ENCODE measurements at places on chromosomes 6 and 20.

- no peak for DNase-seq
Observed at GRCh38 chr20:21388566-21388965, 8.8 kb downstream of the NKX2-4 start.

DNA sequence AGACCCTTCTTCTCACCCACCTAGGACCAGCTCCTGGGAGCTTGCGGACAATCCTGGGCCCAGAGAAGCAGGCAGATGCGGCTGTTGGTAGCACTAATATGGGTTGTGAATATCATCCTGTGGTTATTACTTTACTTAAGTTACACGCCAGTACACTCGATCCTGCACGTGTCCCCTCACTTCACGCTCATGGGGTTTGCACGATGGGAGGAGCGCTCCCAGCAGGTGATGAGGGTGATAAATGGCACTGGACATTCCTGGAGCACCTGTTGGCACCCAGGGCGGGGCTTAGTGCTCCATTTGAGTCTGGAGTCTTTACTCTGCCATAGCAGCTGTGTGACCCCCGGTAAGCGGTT lies 335.1 kb downstream of the PREX1 start:
- no peak for DNase-seq

DNA sequence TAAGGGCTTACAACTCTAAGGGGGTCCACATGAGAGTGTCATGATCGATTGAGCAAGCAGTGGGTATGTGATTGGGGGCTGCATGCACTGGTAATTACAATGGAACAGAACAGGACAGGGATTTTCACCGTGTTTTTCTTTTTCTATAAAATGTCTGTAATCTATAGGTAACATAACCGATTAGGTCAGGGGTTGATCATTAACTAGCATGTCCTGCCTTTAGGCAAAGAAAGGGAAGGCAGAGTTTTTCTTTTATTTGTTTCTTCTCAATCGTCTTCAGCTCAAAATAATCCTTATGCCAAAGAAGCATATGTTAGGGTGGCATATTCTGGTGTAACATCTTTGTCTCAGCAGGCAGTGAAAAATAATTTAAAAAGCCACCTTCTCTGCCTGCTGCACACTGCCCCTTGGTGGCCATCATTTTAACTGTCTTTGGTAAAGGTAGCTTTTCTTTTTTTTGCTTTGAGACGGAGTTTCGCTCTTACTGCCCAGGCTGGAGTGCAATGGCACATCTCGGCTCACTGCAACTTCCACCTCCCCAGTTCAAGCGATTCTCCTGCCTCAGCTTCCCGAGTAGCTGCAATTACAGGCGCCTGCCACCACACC lies 9.7 kb upstream of the CEP43 start:
- no peak for DNase-seq

- no peak for DNase-seq
Observed at GRCh38 chr6:132708771-132709170, 5.1 kb downstream of the VNN1 start.

DNA sequence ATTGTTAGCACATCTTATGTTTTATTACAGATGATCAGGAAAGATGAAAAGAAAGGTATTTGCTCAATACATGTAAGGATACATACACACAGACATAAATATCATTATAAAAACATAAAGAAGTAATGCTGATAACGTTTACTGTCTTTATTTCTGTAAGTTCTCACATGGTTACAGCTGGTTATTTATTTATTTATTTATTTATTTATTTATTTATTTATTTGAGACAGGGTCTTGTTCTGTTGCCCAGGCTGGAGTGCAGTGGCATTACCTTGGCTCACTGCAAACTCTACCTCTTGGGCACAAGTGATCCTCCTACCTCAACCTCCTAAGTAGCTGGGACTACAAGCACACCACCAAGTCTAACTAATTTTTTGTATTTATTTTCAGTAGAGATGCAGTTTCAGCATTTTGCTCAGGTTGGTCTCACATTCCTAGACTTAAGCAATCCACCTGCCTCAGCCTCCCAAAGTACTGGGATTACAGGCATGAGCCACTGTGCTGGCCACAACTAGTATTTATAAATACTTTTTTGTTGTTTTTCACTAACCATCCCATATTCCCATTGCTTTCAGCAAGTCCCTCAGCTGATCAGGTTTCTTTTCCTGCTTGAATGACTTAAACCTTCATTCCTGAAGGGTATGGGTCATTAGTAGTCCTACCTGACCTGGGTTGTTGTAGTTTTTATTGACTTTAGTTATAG lies 35.8 kb downstream of the HLA-B start:
- DNase-seq: no peak

GRCh38 chr20:10674684-10675449 lies 1.1 kb upstream of the JAG1 start:
- DNase-seq: peak; percentile 54

DNA sequence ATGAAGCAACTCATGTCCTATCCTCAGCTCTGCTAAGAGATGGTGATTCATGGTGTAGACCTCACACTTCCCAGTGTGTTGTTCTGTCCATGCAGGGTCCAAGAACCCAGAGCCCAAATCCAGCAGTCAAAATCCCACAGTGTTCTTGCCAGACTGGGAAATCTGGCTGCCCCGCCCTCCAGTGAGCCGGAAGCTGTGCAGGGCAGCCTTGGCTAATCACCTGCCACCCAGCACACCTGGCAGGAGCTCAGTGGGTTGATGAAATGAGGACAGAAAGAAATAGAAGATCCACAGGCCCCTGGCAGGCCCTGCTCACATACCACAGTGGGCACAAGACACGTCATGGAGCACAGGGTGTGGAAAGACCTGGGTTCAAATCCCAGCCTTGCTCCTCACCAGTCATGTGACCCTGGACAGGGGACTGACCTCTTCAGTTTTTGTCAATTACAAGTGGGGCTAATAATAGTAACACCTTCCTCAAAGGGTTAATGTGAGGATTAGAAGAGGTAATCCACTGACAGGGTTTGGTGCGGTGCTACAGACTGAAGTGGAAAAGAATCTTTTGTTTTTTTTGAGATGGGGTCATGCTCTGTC lies 13.6 kb upstream of the GUCA1A start:
- DNase-seq: no peak

GRCh38 chr6:170529839-170530469 lies 23.2 kb downstream of the PSMB1 start:
- peak; percentile 48 for DNase-seq

DNA sequence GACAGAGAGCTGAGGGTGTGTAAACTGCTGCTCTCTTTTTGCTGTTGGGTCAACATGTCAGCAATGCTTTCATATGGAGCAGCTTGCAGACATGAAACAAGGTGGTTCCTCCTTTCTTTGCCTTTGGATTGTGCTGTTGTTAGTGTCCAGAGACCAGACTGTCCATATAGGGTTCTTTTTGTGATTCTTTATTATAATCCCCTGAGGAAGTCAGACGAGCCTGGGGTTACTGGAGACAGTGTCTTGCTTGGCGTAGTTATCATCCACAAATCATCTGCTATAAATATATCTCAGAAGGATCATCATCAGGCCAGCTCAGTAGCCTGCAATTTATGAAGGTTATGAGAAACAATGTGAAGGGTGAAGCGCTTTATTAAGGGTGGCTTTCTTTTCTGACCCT lies 2.3 kb upstream of the ADGRB3 start:
- no peak for DNase-seq

DNA sequence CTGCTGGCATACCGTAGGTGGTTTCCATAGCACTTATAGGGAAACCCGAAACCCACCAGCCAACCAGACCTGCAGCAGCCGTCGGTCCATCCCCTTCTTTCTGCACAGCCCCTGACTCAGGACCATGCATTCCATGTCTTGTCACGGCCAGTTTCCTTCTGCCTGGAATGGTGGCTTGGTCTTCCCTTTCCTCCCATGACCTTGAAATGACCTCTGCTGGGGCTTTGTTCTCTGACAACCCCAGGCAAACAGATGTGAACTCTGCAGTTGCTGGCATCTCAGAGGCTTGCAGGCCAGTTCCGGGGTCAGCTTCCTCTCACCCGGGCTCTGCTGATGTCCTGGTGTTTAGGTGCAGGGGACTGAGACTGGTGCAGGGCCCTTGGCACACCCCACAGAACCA lies 250.8 kb downstream of the SMOC2 start:
- DNase-seq: no peak

DNA sequence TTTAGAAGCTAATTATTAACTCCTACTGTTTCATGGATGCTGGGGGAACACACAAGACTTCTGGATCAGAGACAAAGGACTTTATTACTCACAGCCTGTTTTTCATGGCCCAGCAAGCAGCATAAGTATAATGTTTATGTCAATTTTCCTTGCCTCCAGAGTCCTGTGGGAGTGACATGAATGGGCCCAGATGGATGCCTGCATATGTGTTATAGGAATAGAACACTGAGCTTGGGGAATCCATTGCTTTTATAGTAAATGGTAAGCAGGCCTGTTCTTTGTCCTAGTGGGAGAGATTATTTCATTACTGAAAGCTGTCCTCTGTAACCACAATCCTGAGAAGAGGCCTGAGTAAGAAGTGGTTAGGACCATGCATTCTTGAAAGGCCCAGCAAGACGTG lies 25.6 kb downstream of the BLTP3A start:
- DNase-seq: no peak

DNA sequence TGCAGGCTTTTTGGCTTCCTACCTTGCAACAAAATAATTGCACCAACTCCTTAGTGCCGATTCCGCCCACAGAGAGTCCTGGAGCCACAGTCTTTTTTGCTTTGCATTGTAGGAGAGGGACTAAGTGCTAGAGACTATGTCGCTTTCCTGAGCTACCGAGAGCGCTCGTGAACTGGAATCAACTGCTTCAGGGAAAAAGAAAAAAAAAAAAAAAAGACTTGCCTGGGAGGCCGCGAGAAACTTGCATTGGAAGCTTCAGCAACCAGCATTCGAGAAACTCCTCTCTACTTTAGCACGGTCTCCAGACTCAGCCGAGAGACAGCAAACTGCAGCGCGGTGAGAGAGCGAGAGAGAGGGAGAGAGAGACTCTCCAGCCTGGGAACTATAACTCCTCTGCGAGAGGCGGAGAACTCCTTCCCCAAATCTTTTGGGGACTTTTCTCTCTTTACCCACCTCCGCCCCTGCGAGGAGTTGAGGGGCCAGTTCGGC lies 420 bp downstream of the SOX4 start:
- DNase-seq: no peak

Measured in NCI-H1436 (cell line).